CD4-positive, alpha-beta T cell treated with Interleukin-4 for 1 hour (primary cell): ENCODE measurements at places on chromosomes 12 and 14.

DNA sequence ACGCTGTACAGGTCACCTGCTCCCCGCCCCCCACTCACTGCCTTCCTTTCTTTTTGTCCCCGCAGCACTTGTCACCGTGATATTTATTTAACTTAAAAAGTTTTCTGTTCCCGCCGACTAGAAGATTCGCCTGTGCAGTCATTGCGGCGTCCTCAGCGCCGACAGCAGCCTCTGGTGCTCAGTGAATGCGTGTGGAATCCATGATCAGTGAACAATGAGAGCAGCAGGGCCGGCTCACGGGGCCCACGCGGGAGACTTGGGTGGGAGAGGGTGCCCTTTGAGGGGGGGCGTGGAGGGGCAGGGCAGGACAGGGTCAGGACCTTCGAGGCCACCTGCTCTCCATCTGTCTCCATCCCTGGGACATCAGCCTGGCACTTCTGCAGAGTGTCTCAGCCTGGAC lies 24.5 kb downstream of the BEGAIN start:
- no peak for DNase-seq

DNA sequence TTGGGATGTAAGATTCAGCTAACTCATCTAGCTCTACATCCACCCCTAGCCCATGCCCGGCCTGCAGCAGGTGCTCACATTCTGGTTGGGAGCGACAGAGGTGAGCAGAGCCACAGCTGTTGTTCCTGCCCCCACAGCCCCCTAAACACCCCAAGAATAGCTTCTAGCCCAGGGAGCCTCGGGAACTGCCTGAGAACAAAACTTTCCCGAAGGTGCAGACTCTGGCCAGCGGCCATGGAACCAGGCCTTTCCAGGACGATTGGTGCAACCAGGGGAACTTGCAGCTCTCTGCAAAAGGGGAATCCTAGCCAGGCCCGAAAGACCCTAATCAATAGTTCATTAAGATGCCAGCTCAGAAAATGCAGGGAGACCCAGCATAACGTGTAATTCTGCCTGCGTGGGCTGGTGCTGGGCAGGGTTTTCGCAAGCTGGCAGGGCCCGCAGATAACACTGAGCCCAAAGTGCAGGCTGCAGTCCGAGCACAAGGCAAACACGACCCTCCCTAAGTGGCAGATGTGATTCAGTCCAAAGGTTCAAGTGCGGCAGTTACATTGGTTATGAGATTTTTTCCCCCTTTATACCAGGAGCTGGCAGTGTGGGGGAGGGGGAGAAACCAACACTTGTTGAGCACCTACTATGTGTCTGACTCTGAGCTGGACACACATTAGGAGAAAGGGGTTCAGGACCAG lies 122.5 kb upstream of the MAP1LC3B2 start:
- no peak for DNase-seq

GRCh38 chr12:51951199-51951842 lies at the start of gene ACVR1B:
Gene ACVR1B (plus strand): TSS chr12:51951699. CDS start chr12:51951744, 45 bp downstream.
- peak; percentile 91 for DNase-seq

GRCh38 chr14:101836135-101836534 lies 74.6 kb downstream of the PPP2R5C start:
- DNase-seq: no peak

DNA sequence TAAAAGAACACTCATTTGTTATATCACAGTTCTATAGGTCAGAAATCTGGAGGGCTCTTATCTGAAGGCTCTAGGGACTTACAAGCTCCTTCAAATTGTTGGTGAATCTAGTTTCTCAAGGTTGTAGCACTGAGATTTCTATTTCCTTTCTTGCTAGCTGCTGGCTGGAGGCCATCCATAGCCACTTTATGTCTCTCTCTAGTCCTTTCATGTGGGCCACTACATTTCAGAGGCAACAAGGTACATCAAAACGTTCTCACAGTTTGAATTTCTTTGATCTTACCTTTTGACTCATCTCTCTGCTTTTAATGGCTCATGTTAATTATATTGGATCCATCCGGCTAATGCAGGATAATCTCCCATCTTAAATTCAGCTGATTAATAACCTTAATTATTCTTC lies 286.8 kb downstream of the DIO2 start:
- no peak for DNase-seq

- DNase-seq: no peak
Observed at GRCh38 chr12:79420146-79420618, 270.6 kb downstream of the PAWR start.

- no peak for DNase-seq
Observed at GRCh38 chr12:27841392-27841882, 61.4 kb upstream of the MANSC4 start.

GRCh38 chr12:123942238-123942653 lies 30.4 kb downstream of the CCDC92 start:
- DNase-seq: no peak

DNA sequence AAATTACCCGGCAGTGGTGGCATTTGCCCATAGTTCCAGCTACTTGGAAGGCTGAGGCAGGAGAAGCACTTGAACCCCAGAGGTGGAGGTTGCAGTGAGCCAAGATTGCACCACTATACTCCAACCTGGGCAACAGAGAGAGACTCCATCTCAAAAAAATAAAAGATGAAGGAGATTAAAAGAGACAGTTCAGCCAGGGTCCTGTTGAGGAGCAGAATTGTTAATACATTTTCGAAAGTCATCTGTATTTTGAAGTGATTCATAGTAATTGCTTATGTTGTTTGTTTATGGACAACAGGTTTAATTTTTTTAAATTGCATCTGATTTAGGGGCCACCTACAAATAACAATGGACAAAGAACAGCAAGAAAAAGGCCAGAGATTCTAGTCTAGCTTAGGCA lies 112.9 kb downstream of the DIP2B start:
- no peak for DNase-seq

DNA sequence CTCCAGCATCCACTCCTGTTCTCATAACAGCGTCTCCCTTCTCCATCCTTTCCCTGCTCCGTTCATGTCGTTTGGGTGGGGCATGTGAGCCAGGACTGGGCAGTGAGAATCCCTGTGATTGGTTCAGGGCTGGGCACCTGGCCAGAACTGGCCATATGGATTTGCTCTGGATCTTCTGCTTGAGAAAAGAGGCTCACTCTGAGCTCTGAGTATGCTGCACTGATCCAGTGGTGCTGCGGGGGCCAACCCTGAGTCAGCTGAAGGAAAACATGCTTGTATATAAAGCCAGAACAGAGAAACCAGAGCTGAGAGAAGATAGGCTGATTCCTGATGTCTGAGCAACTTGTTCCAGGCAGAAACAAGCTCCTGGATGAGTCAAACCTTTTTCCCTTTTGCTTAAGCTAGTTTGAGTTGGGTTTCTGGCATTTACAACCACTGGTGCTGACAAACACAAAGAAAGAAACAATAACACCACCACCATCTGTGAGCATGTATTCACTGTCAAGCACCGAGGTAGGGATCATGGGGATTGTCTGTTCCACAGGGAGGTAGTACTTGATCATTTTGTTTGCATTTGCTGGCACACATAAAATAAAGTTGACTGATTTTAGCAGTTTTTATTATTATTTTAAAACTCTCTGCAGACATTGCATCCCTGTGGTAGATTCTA lies 14.0 kb upstream of the HPD start:
- no peak for DNase-seq

GRCh38 chr12:44627387-44628166 lies 248.5 kb downstream of the NELL2 start:
- no peak for DNase-seq
